ENCODE measurements at places on chromosomes 7 and 10. TPM values are rescaled to one million over a fixed set of nuclear protein-coding genes. Genes with fewer than 3 reads are reported as not detected.

DNA sequence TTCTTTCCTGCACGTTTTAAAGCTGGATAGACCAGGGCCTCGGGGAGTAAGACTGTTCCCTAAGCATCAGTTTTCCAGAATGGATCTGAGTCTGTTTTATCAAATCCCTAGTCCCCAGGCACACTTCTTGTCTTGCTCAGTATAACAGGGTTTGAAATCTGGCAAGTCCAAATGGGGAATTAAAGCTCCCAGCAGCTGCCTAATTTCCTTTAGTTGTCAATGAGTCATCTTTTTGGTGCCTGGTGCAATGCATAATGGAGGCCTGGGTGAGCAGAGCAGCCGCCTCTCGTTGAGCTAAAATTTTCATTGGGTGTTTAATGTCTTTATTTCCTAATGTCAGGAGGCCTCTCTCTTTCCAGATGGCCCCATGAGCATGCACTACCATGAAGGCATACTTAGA is 87.9 kb downstream of the STRA8 start:
- DNase-seq = no peak

DNA sequence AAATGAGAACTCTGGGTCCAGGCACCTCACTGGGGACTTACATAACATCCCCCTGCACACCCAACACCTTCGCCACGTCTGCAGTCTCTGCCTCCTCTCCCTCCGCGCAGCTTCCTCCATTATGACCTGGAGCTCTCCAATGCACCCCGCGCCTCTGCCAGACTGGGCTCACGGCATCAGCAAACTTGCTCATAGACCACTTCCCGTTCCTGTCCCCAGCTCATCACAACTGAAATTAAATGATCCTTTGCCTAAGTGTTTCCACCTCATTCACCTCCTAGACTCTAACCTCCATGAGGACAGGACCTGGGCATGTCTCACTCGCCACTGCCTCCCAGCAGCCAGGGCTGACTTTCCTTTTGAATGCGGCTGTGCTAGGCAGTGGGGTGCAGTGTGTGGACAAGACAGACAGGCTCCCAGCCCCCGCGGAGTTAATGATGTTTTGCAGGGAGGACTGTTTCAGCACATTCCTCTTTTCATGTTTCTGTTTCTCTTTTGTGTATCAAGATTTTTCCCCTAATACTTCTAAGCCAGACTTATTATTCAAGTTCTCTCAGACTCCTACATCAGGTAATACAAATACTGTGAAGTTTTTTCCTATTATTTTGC is 18.8 kb downstream of the CHST15 start:
- DNase-seq = no peak

GRCh38 chr7:148262721-148263229 is 327.8 kb upstream of the C7orf33 start:
- no peak for DNase-seq

GRCh38 chr7:117332031-117332430 is 9.2 kb upstream of the WNT2 start:
- no peak for DNase-seq

DNA sequence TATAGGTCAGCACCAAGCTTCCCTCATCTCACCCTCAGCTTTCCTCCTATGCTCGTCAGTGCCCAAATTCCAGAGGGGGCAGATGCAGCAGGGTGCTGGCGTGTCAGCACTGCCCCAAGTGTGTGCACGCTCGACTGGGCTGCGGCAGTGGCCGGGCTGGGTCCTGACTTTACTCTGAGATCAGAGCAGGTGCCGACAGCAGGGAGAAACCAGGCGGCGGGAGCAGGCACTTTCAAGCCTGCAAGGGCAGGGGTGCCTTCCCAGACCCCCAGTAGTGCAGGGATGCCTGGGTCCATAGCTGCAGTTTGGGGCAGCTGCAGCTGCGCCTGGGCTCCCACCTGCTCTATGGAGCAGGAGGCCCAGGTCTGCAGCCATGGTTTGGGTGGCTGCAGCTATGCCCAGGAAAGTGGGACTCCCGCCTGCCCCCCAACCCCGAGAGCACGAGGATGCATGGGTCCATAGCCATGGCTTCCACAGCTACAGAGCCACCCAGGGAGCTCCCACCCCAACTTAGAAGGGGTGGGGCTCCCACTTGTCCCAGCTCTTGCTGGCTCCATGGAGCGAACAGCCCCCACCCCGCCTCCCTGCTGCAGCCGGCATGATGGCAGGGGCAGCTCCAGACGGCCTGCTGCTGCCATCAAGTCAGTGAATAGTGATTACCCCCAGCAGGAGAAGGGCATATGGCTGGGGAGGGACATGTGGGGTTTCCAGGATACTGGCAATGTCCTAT is 199.2 kb upstream of the KMT2E start:
- DNase-seq = no peak

- no peak for DNase-seq
These were observed 88.1 kb downstream of the HIP1 start for GRCh38 chr7:75650681-75651080.

DNA sequence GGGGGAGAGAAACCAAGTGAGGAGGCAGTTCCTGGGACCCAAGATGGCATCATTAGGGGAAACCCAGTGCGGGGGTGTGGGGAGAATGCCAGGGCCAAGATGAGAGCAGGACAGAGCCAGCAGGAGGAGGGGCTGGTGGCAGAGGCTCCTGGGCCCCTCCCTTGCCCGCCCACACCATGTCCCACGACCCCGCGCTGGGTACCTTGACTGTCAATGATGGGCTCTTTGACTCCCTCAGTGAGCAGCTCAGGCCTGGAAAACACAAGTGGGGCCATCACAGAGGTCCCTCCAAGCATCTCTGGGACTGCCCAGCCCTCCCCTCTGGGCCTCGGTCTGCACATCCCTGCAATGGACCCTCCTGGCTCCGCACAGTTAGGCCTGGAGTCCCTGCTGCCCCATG is 75.4 kb downstream of the RABGEF1 start:
- no peak for DNase-seq

DNA sequence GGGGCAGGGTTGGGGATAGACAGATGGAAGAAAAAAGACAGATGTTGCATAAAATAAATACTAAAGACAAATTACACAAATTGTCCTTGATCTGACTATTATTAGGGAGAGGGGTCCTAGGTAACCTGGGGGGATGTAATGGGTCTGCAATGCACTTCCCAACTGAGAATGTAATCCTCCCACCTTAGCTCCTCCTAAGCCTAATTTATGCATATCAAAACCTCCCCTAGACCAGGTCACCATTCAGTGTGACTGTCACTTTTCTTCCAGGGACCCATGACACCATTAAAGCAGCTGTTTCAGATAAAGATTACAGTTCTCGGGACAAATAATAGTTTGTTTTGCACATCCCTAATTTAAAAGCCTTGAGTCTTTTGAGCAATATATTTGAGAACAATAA is 133.9 kb upstream of the FEZF1 start:
- DNase-seq = no peak

- DNase-seq = no peak
These were observed 249.8 kb upstream of the PPP2R2D start for GRCh38 chr10:131650771-131651673.

DNA sequence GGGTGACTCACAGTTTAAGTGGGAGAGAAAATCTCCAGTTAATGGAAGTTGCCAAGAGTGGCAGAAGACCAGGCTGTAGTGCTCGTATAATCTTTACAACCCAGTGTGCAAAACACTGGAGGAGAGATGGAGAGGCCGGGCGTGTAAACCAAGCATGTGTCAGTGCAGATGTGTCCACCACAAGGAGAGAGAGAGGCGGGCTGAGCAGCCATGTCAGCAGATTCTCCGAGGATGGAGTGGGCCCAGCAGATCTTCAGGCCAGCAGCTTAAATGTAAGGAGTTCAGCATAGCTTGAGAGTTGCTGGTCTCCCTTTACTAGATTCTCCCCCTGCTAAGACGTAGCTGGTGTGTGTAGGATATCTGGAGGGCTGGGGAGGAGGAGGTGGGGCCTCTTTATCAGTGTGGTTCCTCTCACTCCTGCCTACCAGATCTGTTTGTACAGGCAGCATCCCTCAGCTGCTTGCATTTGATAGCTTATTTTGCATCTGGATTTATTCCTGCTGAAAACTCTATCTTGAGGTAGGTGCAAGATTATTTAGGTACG is 13.7 kb downstream of the BPGM start:
- DNase-seq = no peak

DNA sequence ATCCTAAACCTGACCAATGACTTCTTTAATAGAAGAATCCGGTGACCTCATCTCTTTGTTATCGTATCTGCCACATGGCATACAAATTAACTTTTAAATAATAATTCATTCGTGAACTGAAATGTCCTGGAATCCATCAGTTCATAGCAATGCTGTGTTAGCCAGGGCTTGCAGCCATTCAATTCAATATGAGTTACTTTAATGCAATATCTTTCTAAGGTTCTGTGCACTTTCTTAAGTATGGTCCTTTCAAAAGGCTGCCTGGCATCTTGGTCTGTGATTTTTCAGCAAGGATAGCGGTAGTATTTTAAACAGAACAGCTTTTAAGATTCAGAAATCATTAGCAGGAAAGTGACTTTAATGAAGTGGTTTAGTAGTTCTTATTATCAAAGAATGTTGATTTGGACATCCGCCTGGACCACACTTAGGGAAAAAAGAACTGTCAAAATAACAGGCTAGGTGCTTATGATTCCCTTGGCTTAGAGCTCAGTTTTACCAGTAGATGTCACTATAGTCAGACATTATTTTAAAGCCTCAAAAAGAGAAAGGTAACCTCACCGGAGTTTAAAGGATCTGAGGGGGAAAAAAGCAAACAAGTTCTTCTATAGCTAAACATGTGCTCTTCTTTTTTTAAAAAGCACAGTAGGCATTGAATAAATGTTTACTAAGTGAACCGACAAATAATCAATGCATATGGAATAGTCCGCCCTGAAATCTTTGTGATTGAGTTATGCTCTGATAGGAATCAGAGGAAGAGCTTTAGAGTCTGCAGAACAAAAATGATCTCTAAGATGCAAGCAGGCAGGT is 22.7 kb downstream of the SLC35G1 start:
- DNase-seq = no peak

- DNase-seq = no peak
These were observed 300.0 kb upstream of the NRG3 start for GRCh38 chr10:81575036-81575435.

DNA sequence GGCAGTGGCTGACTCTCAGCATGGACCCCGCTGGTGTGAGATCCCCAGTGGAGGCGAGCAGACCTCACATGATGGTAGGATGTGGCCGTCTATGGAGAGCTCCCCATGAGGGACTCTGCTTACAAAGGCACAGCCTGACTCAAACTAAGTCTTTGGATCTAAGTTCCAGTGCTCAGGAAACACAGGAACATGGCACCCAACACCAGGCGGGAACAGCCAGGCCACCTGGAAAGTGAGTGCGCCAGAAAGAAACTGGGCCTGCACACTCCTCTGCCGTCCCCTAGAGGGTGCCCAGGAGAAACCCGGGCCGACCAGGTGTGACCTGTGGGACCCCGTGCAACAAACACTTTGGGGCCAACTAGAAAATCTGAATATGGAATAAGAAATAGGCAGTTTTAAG is 10.0 kb downstream of the PITRM1 start:
- no peak for DNase-seq

DNA sequence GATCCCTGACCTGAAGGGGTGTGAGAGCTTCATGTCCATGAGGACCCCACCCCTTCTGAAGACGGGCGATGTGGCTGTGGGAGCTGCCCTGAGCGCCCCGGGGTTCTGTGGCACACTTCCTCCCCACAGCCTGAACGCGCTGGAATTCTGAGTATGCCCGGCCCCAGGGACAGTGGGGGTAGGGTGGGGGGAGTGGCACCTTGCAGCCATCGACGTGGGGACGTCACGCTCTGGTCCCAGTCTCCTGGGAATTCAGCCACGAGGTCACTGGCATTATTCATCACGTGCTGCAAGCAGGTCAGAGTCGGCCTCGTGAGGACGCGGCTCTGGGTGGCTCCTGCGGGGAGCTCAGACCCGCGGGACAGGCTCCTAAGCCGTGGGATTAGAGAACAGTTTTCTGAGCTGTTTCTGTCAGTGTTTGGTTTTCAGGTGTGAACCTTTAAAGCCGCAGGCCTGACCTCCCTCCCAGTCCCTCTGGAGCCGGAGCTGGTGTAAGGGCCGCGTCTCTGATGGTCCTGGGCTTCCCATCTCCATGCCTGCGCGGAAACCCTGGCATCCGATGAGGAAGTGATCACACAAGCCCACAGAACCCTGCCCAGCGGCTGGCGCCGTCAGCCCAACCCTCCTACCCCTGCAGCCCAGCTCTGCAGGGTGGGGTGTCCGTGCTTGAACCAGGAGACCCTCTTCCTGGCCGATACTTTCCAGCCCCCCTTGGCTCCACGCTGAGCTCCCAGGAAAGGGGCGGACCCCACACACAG is 16.1 kb downstream of the GPR146 start:
- DNase-seq = no peak

DNA sequence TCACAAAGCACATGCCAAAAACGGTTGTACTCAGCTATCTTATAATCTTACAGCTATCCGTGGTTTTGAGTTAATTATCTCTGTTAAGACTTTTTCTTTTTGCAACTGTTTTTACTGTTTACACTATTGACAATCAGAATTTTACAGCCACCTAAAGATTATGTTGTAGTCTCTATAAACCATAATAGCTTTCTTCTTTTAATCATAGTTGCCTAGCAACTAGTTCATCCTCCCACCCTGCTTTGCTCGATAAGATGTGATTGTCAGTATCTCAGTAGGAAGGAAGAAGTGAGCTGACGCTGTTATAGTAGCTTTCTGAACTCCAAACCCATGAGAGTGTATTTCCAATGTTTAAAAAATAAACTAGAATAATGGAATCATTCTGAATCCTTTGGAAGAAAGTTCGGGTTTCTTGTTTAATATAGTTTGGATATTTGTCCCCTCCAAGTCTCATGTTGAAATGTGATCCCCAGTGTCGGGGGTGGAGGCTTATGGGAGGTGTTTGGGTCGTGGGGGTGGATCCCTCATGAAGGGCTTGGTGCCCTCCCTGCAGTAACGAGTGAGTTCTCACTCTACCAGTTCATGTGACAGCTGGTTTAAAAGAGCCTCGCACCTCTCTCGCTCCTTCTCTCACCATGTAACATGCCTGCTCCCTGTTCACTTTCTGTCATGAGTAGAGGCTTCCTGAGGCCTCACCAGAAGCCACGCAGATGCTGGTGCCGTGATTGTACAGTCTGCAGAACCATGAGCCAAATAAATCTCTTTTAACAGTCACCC is 68.1 kb downstream of the SVOPL start:
- DNase-seq = no peak

- DNase-seq = no peak
These were observed 425.0 kb downstream of the PHTF2 start for GRCh38 chr7:78223598-78223997.

The ZNF365 gene
- 0.41 TPM for polyA plus RNA-seq

The CPVL gene
- polyA plus RNA-seq = 62.0 TPM

The EN2 gene
- polyA plus RNA-seq = 0.07 TPM

The GPER1 gene
- 6.9 TPM for polyA plus RNA-seq

The ZNF438 gene
- polyA plus RNA-seq = 9.4 TPM

The CACNB2 gene
- 6.0 TPM for polyA plus RNA-seq

The ANKRD30A gene
- not detected for polyA plus RNA-seq

The WNT2 gene
- polyA plus RNA-seq = 0.67 TPM

The RBP3 gene
- 0.16 TPM for polyA plus RNA-seq

The LRRC61 gene
- polyA plus RNA-seq = 24.3 TPM

The PON3 gene
- polyA plus RNA-seq = 2.8 TPM

The MRPS17 gene
- polyA plus RNA-seq = 15.8 TPM

The NUP42 gene
- 79.5 TPM for polyA plus RNA-seq

The CPEB3 gene
- polyA plus RNA-seq = 3.1 TPM

The ZNF488 gene
- 5.2 TPM for polyA plus RNA-seq

The DDX50 gene
- 63.4 TPM for polyA plus RNA-seq

Measured in left renal cortex interstitium (tissue), 4 donors.